ENCODE measurements at places on chromosomes 1 and 21.

GRCh38 chr1:58859769-58860485 is 76.1 kb upstream of the JUN start:
- no peak for DNase-seq

DNA sequence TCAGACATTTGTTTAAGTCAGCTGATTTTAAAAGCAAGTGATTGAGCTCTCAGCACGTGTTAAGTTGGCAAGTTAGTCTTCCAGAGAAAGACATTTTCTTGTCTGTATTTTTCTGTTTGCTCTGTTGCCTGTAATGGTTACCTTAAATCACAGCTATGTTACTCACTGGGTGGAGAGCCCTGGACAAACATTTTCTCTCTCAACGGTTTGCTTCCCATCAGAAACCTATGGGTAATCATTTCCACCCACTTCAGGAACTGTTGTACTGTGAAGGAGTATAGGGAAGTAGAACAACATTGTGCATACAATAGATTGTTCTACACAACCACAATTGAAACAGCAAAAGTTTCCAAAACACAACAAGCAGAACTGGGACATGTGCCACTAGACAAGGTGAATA is 113.9 kb upstream of the DPT start:
- DNase-seq = no peak

DNA sequence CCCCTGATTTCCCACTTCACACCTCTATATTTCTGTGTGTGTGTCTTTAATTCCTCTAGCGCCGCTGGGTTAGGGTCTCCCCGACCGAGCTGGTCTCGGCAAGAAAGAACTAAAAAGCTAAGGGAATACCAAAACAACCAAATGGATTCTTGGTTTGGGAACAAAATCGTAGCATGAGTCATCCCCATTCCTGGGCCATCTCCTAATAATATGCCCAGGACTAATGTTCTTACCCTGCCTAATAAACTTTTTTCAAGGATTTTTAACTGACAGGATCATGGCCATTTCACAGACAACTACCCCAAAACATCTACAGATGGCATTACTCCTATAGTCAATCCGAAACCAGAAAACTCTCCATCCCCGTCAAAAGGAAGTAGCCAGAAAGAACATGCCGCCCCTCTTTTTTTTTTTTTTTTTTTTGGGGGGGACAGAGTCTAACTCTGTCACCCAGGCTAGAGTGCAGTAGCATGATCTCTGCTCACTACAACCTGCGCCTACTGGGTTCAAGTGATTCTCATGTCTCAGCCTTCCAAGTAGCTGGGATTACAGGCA is 4.1 kb upstream of the HPDL start:
- DNase-seq = no peak

GRCh38 chr1:63294803-63295594 is 27.4 kb upstream of the FOXD3 start:
- no peak for DNase-seq

DNA sequence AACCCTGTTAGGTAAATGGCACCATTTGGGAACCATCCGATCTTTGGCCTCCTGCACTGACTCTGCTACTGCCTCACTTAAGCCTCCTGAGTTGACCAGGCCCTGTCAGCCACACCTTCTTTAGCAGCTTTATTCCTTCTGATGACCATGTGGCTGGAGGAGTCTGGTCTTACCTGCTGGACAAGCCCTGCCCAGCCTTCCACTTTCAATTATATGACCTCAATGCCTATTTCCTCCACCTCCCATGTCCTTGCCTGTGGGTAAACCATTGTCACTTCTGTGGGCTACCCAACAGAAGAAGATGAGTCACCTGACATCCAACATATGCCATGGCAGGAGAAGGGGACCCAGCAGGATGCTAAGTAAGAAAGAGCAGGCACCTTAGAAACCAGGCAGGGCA is 393.8 kb downstream of the NTNG1 start:
- DNase-seq = no peak

GRCh38 chr1:2405588-2406295 is 6.6 kb downstream of the PEX10 start:
- no peak for DNase-seq

DNA sequence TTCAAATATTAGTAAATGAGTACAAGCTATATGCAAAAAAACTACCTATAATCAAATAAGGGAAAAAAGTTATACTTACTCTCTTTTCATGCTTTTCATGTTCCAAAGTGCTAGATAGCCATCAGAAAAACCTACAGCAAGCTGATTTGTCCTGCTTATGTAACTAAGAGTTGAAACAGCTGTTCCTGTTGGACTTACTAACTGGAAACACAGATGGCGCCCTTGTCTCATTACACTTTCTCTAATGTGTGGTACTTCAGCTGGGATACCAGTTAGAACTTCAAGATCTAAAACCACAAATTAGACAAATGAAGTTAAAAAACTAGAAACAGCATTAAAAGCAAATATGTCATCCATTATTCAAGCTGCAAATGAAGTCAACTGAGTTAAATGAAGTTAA is 24.3 kb downstream of the AHCTF1 start:
- DNase-seq = peak; percentile 20

DNA sequence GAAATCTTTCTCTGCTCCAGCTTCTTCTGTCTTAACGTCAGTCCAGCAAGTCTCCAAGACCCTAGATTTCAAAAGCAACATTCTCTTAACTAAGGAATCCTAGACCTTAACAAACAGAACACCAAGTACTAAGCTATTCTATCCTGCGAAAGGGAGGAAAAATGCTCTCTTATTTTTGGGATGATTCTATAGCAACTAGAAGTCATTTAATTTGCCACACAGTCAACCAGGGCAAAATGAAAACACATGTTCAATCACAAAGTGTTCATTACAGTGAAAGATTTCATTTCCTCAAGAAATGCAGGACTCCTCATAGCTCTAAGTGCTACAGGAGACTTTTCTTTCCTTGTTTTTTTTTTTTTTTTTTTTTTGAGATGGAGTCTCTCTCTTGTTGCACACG is 36.2 kb upstream of the DOCK7 start:
- no peak for DNase-seq

GRCh38 chr1:932173-932510 is 8.4 kb downstream of the SAMD11 start:
- DNase-seq = no peak

GRCh38 chr1:53888681-53889080 is 916 bp downstream of the YIPF1 start:
- no peak for DNase-seq

DNA sequence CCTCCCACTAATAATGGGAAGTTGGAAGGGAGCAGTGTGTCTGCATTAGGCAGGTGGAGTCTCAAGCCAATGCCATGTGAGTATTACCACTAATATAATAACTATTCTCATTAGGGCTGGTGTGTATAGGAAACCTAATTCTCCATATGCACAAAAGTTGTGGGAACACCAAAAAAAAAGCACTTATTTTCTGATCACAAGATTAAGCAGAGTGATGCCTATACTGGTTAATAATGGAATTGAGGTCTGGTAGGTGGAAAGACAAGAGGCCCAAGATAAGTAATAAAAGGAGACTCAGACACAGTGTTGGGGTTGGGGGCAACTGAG is 7.0 kb upstream of the NPL start:
- DNase-seq = no peak

DNA sequence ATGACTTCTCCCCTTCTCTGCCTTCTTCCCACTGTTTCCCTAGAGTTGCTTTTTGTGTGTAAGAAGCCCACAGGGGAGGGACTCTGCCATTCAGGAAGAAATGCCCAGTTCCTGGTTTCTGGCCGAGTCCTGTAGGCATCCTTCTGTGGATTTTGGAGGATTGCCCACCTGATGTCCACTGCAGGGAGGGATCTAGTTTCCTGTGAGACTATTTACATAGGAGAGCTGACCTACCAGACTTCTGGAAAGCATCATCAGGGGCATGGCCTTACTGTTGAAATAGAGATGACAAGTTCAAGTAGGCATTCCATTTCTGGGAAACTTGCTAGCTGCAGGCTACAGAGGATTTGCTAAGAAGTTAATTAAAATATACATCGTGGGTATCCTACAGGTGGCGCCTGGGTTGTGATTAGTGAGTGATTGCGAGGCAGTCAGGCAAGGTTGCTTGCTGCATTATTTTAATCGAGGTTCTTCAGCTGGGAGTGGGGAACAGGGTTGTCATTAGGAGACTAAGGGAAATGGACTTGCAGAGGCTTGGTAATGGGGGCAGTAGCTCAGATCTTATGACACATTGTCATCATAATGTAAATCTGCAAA is 148.7 kb downstream of the HHAT start:
- no peak for DNase-seq

- no peak for DNase-seq
These were observed 113.7 kb downstream of the ZNF281 start for GRCh38 chr1:200296091-200296661.

DNA sequence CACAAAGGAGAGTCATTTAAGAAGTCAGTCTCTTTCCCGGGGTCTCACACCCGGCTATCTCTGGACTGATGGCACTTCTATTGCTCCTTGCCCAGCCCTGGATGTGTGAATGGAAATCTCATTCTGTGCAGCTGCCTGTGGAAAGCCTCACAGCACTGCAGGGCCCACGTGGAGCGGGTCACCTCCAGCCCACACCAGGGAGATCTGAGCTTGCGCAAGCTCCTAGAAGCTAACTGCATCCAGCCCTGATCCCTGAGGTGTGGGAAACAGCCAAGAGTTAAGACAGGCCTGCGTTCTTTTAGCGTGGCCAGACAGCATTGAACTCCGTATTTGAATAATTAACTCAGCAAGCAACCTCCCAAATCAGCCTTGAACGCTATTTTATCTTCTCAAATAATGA is 150.5 kb downstream of the LRIG2 start:
- DNase-seq = no peak

GRCh38 chr1:27536767-27537166 is 46.8 kb upstream of the WASF2 start:
- no peak for DNase-seq

GRCh38 chr1:175763797-175764196 is 20.4 kb upstream of the TNR start:
- DNase-seq = no peak

DNA sequence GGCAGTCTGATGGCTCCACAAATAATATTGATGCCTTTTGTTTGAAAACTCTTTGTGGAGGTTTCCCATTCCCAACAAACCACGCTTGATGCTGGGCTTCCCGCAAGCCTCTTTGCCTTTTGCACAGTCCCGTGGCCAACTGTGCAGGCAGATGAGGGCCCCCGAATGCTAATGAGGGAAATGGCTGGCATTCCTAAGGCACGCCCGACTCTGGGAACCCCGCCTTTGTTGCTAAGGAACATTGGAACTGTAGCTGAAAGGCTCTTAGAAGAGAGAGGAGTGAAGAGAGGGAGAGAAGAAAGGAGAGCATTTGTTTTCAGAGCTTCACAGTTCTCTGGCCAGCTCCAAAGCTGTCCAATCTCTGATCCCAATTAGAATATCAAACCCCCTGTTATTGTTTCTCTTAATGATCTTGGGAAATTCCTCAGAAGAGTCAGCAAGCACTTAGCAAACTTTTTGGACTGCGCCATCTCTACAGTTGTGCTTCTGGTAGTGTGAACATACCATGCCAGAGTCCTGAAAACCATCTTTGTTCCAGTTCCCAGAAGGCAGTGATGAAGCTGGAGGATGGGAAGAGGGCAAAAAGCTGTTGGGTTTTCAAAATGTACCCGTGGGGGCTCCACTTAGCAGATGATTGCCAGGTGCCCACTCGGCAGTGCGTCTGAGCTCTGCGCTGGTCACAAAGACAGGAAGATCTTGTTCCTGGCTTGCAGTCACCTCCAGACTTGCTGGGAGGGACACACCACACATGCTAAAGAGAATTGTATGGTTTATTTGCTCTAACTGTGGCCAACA is 60.1 kb upstream of the CYP2J2 start:
- DNase-seq = no peak

- DNase-seq = no peak
These were observed 28.6 kb upstream of the ZNF496 start for GRCh38 chr1:247360116-247360898.

GRCh38 chr1:39917825-39918224 is 16.1 kb upstream of the MYCL start:
- no peak for DNase-seq

GRCh38 chr21:43728154-43728466 is 9.2 kb downstream of the PDXK start:
- DNase-seq = no peak

DNA sequence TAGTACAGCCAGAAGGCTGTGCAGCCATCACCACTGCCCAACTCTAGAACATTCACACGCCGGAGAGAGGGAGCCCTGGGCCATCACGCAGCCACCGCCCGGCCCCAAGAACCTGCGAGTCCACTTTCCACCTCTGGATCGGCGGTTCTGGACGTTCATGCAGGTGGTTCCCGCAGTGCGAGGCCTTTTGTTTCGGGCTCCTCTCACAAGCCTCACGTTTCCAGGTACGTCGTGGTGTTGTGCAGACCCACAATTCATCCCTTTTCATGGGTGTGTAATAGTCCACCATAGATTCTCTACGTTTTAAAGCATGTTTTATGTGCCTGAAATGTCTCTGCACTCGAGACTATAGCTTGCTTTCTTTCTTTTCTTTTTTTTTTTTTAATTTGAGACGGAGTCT is 23.6 kb downstream of the COL18A1 start:
- no peak for DNase-seq

DNA sequence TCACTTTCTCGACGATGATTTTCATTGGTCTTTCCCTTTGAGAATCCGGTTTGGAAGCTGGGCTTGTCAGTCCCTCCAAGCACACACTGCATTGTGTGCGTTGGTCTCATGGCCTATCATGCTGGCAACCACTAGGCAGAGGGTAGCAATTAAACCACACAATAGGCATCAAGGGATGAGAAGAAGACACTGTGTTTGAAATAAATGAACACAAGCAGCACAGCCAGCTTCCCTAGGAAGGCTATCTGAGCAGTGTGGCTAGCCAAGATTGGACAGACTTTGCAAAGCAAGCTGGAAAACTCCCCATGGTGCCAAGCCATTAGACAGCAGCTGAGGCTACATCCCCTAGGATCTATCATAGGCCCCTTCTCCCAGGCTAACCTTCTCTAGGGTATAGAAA is 288.7 kb downstream of the NUF2 start:
- no peak for DNase-seq

DNA sequence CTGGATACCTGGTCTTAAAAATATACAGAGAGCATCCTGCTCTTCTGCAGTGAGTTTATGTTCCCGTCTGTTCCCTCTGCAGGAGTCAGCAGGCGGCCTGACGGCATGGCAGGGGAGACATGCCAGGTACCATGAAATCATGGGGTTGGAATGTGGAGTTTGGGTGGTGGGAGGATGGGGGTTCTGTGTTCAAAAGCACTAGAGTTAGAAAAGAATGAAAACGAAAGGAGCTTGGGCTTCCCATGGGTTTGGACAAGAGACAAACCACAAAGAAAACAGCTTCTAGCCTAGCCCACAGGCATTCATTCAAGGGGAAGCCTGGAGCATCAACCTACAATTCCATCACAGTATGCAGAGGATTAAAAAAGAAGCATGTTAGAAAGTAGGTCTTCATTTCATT is 59.9 kb downstream of the WARS2 start:
- DNase-seq = no peak

- no peak for DNase-seq
These were observed 395.7 kb downstream of the KCNH1 start for GRCh38 chr1:210738256-210738655.

GRCh38 chr1:154344977-154345837 is 19.9 kb downstream of the ATP8B2 start:
- no peak for DNase-seq

Data from naive B cell (primary cell).